ENCODE measurements at places on chromosomes 6 and 20.

DNA sequence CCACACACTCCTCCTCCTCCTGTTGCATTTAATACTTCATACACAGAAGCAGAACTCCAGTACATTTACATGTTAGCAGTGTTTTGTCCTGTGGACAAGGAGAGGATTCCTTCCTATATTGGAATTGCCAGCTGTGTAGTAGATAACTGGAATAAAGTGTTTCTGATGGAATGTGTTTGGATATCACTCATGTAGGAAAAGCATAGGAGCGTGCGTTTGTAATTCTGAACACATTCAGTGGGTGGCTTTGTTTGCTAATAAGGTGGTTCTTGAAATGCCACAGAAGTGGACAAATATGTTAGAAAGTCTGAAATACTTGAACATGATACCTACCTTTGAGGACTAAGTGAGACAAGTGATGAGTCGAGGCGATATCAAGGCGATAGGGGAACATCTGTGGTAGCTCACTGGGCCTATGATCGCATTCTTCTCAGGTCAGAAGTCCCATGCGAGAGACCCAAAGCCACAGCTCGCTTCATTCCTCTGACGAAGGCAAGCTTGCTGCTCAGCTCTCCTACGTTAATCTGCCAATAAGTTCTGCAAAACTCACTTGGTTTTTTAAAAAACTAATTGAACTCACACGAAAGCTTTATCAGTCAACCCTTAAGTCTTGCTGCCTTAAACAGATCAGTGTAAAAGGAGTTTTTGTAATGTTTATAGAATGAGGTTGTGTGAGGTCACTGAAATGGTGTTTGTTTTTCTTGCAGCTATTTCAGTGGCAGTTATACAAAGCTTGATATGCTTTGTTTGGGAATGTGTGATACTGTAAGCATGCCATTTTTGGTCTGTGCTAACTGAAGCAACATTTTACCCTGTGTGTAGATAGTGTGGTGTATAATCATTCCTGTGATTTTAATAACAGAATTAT is 159.9 kb downstream of the SOX4 start:
- no peak for DNase-seq

GRCh38 chr6:149093643-149094042 is 223.9 kb upstream of the TAB2 start:
- DNase-seq, result no peak

DNA sequence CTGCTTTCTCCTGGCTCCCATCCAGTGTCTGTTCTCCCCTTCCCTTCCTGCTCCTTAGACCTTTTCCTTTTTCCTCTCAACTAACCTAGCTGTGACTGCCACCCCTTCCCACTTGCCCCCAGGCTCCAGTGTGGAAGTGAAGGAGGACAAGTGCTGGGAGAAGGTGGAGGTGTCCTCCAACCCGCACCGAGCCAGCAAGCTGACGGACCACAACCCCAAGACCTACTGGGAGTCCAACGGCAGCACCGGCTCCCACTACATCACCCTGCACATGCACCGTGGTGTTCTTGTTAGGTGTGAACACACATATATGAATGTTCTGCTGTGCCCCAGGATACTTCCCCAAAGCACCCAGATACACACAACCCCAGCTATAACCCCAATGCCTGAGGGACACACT is 18.5 kb downstream of the CUL9 start:
- no peak for DNase-seq

GRCh38 chr6:34063651-34064050 is 82.2 kb downstream of the GRM4 start:
- no peak for DNase-seq

DNA sequence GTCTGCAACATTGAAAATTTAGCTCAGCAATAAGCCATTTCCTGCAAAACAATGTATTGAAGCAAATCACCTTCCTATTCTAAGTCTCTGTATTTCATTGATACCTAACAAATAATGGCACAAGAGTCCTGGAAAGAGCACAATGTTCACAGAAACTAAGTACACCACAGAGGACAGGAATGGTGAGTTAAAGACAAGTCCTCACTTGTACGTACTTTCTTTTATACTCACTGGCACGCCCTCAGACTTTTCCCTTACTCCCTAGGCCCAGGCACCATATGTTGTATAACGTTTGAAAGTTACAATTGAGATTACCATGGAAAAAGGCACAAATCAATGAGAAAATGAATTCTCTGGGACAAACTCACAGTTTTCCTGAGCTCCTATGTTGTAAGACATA is 683.0 kb upstream of the MANEA start:
- no peak for DNase-seq
